ENCODE measurements at places on chromosomes 7 and 10.
A peak's percentile ranks its signal among the peaks of the same experiment; 100 is the strongest.

GRCh38 chr7:140082770-140083169 lies 20.0 kb upstream of the PARP12 start:
- no peak for DNase-seq

DNA sequence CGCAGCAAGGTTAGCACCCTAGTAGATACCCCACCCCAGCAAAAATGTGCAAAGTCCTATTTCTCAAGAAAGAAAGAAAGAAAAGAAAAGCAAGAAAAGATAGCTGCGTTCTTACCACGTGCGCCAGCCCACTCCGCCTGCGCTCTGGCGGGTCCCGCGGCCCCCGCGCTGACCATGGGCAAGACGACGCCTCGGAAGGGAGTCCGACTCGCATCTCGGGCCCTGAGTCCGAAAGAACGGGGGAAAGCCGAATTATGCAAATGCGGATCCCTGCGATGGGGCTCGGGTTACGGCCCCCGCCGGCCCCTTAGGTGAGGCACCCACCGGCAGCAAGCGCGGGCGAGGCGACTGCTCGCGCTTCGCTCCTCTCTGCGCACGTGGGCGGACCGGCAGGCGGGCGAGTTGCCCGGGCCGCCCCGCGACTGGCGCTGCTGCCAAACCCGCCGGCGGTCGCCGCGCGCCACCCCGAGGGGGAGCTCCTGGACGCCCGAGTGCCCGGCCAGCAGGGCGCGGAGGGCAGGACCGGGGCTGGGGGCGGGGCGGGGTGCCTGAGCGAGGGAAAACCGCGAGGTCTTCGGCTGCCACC lies 2.4 kb upstream of the EGR2 start:
- DNase-seq, result peak; percentile 88

DNA sequence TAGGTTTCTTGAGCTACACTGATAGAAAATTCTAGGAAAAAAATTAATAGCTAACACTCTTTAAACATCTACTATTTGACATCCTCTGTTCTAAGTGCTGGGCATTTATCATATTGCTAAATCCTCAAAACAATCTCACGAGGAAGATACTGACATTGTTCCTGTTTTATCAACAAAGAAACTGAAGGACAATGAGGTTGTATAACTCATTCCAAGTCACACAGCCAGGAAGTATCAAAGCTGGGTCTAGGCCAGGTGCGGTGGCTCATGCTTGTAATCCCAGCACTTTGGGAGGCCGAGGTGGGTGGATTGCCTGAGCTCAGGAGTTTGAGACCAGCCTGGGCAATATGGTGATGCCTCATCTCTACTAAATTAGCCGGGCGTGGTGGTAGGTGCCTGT lies 51.6 kb upstream of the IL6 start:
- DNase-seq, result no peak

DNA sequence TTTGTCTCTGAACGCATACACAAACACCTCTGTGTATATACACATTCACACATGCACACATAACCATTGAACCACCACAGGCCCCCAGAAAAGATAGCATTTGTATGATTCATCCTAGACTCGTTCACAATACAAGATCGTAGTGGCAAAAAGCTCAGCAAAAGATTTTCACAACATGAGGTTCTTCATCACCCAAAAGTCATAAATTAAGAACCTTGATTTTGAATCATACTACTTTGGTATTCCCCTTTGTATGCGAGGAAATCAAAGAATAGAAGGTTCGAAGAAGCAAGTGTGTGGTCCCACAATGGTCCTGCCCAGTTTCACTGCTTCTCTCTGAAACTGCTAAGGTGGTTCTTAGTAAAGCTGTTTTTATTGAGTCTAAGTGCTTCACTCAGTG lies 200.7 kb downstream of the CELF2 start:
- DNase-seq, result no peak

- no peak for DNase-seq
Observed at GRCh38 chr10:23975431-23975830, 233.5 kb upstream of the KIAA1217 start.

DNA sequence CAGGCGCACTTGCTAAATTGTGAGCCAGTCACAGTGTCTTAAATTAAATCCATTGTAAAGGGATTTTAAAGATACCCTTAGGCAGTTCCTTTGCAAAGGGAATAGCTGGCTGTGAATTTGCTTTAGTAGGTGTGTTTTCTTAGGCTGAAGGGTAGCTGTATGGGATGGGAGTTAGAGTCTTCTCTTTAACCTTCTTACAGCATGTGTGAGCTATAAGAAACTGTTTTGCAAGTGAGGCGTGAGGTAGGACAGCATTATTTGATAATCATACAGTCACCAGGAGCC lies 5.2 kb downstream of the EEPD1 start:
- no peak for DNase-seq

GRCh38 chr10:70982443-70982842 lies 94.1 kb upstream of the PCBD1 start:
- no peak for DNase-seq

DNA sequence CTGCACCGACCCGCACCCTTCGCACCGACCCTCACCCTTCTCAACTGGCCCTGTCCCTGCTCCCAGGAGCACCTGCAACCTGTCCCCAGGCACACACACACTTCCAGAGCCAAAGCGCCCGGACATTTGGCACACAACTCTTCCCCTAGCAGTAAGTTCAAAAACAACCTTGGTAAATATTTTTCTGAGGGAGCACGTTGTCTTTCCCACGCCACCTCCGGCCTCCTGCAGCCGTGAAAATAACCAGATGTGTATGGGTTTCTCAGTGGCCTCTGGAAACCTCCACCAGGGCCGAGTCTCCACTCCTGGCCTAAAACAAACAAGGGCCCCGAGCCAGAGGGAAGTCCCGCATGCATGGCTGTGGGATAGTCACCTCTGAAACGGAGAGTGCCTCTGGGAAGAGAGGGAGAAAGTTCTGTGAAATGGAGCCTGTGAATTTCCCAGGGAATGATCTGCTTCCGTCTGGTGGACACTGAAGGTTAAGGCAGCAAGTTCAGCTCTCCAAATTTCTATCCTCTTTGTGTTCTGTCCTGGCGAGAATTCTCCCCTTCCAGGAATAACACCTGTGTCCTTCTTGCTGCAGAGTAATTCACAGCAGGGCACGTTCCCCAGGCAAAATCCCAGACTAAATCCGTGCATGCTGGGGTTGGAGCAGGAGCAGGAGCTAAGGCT lies 15.8 kb downstream of the PODXL start:
- no peak for DNase-seq

DNA sequence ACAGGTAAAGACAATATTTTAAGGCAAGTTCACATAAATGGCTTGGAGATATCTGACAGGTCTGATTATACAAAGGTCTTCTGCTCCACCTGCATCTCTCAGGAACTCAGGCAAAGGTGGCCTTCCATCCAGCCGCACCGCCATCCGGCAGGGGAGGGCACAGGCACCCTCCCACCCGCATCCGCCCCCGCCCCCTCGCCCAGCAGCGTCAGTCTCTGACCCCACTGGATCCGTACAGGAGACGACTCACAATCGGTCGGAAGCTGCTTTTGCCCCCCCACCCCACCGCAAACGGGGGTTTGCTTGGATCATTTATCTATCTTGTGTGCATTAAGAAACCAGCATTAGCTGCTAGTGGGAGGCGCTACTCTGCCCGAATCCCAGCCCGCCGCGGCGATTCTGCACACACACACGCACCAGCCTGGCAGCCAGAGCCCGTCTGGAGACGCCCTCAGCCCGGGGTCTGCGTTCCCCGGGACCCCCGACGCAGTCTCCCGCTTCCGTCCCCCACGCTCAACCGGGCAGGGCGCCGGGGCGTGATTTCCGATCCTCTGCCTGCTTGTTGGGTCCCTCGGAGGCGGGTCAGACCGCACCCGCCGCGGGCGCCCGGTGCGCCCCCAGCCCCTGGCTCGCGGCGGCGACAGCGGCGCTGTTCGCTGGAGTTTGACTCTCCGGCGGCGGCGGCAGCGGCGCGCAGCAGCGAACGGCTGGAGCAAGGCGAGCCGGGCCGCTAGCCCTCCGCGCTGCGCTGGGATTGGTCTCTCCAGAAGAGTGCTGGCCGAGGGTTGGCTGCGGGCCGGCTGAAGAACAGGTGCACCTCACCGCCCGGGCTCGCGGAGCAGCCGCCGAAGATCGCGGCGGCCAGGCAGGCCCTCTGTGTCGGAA lies 820 bp upstream of the NRG3 start:
- no peak for DNase-seq

DNA sequence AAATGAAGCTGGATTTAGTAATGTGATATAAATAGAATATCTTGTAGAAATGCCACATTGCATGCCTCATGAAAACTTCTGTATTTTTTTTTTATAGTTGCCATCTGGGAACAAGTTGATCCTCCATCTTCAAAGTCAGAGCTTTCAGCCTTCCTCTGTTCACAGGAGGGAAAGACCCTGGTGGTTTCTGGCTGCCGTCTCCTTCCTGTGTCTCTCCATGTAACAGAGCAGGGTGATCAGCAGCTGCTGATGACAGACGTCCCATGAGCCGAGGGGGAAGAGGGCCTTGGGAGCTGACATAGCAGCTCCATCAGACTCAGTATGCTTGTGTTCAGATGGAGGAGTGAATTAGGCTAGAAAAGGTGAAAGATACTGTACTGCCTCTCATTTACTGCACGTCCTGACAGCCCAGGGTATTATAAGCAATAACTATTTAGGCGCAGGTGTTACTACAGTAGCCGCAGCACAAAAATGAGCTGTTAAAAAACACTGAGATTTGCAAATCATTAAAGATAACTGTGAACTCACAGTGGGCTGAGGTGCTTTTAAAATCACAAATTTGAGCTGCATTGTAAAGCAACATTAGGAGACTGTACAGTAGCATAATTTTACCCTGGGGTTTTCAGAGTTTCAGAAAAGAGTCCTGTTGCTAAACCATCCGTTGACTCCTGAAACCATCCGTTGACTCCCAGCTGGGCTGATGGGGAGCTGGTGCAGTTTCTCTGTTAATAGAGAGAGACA lies 103.3 kb downstream of the CFAP58 start:
- DNase-seq, result no peak

- DNase-seq, result no peak
Observed at GRCh38 chr10:21488957-21489446, 36.5 kb downstream of the SKIDA1 start.

GRCh38 chr10:124906551-124907001 lies 35.3 kb upstream of the ZRANB1 start:
- peak; percentile 19 for DNase-seq

DNA sequence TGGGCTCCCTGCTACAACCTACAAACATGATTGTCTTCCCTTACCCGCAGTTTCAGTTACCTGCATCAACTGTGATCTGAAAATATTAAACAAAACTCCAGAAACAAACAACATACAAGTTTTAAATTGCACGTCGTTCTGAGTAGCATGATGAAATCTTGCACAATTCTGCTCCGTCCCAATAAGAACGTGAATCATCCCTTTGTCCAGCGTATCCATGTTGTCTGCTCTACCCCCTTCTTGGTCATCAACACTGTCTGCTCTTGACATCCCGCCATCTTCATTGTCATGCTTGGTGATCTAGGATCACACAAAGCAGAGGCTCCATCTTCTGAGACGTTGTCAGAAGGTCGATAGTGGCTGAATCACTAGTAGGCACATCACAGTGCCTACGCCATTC lies 53.9 kb downstream of the ACADSB start:
- no peak for DNase-seq

GRCh38 chr7:118250860-118251494 lies 26.5 kb downstream of the ANKRD7 start:
- DNase-seq, result no peak

GRCh38 chr7:43647673-43648472 lies 65.0 kb downstream of the STK17A start:
- peak; percentile 80 for DNase-seq

GRCh38 chr10:789831-790701 lies 100.6 kb upstream of the DIP2C start:
- DNase-seq, result peak; percentile 43

- no peak for DNase-seq
Observed at GRCh38 chr10:116452338-116452720, 24.7 kb downstream of the PNLIPRP3 start.

DNA sequence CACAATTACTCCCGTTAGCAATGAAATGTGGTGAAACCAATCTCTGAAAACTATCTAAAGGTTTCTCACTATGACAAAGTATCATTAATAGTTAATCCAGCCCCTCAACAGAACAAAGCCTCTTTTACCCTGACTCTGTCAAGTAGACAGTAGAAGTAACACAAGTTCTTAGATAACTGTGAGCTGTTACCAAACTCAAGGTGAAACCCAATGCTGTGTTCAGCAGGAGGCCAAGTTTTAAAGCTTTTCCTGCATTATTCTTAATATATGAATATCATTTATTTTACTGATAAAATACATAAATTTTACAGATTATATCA lies 109.1 kb downstream of the SRPK2 start:
- no peak for DNase-seq

DNA sequence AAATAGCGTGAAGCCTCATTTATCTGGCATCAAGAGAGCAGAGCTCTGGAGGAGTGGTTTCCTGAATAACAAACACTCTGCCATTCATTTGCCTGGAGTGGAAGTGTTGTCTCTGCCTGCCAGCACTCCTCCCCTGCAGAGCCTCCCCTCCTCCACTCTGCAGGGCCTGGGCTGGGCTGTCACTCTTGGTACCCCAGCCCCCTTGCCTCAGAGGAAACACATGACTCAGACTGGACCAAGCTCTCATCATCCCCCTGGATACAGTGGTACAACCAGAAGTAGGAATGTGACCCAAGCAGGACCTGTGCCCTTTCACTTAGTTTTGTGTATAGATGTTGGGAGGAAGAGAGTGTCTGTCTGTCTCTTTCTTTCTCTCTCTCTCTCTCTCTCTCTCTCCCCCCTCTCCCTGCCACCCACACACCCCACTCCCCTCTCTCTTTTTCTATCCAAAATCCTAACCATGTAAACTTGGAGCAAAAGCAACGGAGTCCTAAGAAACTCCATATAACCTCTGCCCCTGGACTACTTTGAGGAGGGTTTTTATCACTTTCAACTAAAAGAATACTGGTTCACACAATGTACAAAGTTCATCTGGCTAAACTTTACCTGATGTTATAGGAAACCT lies 43.9 kb downstream of the DOCK4 start:
- DNase-seq, result no peak

DNA sequence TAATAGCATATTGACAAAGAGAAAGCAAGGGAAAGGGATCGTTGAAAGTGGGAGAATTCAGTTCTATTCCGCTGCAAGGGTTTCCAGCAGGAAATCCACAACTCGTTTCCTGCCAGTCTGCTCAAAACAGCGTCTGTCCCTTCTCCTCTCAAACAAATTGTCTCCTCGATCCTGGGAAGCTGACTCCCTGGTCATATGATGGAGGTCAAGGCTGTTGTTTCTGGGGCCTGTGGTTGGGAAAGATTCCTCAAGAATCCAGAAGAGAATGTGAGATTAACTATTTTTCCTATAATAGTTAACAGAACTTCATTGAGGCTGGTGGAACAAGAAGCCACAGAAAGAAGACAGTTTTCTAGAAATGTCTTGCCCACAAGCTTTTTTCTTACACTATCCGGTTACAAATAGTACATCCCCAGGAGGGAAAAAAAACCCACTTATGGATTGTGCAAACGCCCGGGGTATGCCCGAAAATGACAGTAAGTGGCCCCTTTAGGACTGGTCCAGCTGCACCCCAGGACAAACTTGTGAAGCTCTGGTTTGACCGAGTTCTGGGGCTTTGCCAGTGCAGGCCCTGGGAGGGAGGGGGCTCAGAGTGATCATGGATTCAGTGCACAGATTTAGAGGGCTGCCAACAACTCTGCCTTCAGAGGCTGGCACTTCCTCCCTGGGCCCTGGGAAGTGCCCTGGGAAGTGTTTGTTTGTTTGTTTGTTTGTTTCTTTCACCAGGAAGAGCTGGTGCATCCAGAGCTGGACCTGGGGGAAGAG lies 49.4 kb upstream of the CTBP2 start:
- no peak for DNase-seq

- DNase-seq, result no peak
Observed at GRCh38 chr7:17159500-17160037, 138.9 kb upstream of the AHR start.

GRCh38 chr10:12327074-12327473 lies 22.3 kb upstream of the CAMK1D start:
- DNase-seq, result no peak
